Natural killer cell (primary cell): ENCODE measurements at places on chromosomes 2 and 18.

DNA sequence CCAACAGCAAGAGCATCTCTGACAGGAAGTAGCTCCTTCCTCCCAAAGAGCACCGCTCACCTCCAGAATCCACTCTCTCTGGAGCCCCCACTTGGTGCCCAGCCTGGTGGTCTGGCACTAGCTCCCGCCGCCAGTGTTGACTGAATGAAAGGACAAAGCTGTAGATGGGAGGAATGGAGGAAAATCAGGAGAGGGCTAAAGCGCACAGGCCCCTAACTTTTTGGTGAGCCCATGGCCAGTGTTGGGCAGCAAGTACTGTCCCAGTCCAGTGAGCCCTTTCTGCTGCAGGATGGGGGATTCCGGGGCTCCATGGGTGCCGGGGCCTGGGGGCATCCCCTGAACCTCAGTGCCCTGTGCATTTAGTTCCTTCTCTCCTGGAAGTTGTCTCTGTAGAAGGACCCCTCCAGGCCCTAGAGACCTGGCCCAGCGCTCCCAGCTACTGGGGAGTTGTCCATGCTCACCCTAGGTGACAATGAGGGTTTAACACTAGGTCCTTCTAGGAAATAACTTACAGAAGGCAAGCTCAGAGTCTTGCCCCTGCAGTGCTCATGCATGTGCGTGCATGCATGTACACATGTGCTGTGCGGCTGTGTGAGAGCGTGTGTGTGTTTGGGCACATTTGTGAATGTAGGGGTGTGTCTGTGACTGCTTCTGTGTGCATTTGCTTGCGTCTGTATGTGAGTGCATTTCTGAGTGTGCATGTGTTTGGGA is 33.6 kb downstream of the GLI2 start:
- DNase-seq = no peak

DNA sequence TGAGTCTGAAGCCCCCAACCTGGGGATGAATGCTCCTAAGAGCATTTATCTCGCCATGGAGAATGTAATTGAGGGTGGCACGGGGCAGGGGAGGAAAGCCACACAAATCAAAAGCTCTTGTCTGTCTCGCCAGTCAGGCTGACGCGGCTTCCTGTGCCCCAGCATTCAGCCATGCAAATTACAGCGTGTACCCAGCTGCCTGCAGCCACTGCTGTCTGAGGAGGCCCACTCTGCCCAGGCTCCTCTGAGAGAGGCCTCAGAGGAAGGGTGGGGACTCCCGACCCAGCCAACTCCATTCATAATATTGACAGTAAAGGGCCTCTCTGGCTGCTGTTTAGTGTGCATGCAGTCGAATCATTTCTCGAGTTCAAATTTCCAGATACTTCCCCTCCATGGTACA is 22.0 kb downstream of the SMAD7 start:
- peak; percentile 89 for DNase-seq

DNA sequence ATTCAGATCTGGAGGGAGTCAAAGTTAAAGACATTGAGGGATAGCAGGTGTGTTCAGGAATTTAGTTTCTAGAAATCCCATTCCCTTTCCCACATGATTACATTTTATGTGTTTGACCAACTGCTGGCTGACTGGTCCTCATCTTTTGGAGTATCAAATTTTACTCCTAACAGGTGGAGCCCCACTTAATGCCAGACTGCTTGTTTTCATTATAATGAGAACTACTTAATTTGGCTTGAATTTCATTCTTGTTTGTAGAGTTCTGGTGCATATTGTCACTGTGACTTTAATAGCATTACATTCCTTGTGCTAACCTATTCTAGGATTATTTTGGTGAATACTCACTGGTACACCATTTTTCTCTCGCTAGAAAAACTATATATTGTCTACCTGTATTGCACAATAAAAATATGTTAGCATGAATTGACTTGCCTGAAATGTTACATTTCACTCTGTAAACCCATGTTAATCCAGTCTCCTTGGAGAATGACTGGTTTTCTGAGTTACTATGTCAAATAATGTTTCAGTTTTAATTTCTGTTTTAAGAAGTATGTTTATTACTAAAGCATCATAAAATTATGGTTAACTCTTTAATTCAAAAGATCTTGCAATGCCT is 98.2 kb downstream of the TANC1 start:
- DNase-seq = no peak

DNA sequence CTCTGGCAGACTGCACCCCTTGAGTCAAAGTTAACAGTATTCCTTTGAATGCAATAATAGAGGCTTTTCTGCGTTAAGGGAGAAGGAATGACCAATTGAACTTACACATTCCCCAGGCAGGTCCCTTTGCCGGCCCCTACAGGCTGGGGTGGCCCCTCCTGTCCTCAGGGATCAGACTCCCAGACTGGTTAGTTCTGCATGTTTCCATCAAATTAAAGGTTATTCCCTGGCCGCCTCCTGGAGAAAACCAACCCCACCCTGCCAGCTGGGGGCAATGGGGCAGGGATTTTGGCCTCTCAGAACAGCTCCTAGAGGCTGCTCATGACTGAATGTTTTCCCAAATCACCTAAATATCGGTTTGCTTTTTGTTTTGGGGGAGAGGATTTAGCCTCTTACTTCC is 199.6 kb downstream of the MGAT5 start:
- DNase-seq = no peak

- no peak for DNase-seq
These were observed 68.2 kb downstream of the ZNF385B start for GRCh38 chr2:179793238-179793637.

DNA sequence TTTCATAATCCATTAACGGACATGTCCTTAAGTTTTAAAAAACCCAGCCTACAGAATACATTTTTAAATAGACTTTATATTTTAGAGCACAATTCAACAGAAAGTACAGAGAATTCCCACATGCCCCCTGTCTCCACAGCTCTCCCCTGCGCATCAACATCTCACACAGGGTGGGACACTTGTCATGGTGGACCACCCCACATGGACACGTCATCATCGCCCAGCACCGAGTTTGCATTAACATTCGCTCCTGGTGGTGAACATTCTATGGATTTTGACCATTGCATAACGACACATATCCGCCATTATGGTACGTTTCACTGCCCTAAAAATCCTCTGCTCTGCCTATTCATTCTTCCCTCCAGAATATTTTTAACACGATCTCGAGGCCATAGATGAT is 1.1 kb upstream of the KCNF1 start:
- DNase-seq = no peak

DNA sequence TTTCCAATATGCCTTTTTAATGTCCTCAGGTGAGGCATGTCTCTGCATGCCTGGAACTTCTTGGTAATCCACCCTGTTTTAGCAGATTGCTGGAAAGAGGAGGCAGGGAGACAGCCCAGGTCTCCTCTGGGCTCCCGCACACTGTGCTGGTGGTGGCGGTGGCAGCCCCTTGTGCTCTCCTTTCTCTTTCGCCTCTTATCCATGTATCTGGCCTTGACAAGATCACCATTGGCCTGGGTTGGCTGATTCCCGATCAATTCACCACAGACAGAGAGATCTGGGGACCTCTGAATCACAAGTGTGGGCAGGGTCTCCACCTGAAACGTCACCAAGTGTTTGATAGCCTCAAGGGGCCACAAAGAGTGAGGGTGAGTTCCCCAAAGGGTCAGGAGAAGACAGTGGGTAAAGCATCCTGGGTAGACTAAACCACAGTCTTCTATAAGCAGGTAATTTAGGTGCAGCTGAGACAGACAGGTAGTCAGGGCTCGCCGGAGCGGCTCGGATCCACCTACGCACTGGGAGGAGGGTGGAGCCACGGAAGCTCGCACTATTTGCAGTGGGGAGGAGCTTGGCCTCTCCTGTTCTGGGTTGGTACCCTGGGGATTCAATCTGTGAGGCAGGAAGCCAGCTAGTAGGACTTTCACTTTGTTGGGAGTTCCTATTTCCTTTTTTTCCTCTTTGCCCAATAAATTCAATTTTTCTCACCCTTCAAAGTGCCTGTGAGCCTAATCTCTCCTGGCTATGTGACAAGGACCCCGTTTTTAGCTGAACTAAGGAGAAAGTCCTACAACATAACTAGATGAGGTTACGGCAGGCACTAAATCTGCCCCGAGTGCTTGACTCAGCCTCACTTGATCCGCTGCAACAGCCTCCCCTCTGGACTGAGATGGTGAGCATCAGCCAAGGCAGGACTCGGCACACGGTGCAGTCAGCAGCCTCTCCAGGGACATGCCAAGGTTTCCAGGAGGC is 57.6 kb downstream of the SLC4A3 start:
- DNase-seq = peak; percentile 48

DNA sequence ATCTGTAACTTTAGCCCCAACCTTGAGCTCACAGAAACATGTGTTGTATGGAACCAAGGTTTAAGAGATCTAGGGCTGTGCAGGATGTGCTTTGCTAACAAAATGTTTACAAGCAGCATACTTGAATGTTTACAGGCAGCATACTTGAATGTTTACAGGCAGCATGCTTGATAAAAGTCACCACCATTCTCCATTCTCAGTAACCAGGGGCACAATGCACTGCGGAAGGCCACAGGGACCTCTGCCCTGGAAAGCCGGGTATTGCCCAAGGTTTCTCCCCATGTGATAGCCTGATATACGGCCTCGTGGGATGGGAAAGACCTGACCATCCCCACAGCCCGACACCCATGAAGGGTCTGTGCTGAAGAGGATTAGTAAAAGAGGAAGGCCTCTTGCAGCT is 52.4 kb downstream of the LONRF2 start:
- DNase-seq = no peak

GRCh38 chr2:61906186-61906470 is 654 bp downstream of the COMMD1 start:
- DNase-seq = no peak

DNA sequence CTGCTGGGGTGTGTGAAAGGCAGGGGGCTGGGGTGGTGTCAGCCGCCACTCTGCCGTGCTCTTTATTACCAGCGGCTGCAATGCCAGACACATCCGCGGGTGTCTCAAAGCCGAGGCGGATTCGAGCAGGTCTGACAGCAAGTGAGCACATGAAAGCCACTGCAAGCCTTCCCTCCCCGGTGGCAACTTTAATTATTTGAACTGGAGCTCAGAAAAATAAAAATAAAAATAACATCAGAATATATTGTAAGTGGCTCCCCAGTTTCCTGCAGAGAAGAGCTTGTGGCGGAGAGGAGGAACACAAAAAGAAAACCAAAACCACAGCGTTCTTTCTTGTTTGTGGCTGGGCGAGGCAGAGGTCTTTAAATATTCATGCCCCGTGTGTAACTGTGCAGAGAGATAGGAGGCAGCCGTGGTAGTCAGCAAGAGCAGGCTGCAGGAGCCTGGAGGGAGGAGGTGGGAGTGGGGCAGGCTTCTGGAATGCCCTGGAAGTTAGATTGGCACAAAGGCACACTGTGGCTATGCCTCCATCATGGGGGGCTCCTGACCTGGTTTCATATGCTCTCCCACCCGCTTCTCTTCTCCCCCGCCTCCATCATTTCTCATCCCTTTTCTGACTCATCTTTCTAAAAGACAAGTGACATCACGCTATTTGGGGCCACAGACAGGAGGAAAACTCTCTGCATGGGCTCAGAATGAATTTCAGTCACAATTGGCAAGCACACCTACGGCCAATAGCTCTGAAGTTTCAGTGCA is 199.8 kb downstream of the CLIP4 start:
- DNase-seq = peak; percentile 71

GRCh38 chr2:52959801-52960200 is 807.8 kb upstream of the CHAC2 start:
- DNase-seq = no peak

DNA sequence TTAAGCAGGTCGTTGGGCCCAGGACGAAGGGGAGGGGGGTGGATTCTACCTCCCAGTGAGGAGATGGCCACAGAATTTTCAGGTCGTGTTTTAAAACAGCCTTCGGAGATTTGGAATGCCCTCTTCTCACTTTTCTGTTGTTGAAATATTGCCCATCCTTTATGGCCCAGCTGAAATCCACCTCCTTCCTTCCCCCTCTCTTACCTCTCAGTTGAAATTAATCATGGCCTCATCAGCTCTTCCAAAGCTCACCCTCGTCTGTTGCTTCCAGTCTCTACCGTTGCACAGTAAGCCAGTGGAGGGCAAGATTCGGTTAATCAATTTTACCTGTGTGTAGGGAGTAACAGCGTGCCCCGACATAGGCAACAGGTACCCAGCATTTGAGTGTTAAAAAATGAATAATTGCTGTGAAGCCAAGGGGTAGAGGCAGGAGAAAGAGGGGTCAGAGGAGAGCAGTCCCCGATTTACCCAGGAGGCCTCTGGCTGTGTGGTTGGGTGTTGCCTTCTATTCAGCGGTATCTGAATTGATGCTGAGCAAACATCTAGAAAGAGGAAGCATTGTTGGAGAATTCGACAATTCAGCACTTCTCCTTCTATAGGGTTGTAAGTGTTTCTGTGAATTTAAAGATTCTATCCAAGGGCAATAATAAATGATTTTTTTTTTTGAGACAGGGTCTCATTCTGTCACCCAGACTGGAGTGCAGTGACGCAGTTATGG is 8.6 kb upstream of the PDIA6 start:
- DNase-seq = no peak

GRCh38 chr2:235920216-235920865 is 247.8 kb downstream of the GBX2 start:
- no peak for DNase-seq

GRCh38 chr2:30968660-30969397 is 161.6 kb upstream of the CAPN13 start:
- DNase-seq = no peak

- DNase-seq = no peak
These were observed 22.8 kb upstream of the PXDN start for GRCh38 chr2:1766851-1767811.

DNA sequence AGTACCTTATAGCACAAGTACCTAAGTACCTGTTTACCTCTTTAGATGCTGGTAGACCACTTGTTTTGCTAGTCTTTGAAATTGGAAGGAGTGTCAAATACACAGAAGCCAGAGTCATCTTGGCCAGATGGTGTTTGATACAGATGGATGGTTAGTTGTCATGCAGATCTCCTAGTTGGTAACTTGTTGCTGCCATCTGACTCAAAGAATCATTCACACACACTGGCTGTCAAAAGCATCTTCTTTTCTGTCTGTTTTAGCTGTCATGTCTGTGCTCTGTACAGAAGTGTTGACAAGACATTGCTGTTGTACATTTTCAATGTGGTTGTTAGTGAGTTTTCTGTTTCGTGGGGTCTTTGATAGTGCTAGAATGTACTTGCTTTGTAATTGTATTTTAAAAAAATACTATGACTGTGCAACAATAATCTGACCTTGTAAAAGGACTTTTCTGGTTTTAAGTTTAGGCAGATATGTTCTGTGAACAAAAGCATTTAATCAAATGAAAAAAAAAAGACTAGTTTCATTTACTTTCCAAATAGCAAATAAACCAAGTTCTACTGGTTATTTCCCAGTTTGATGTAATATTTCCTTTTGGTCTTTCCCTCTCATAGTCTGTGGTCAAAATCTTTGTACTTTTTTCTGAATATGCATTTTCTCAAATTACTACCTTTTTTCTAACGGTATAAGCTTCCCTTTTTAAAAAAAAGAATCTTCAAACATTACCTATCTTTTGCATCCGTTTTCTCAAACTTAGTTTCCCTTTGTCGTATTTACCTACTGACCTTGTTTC is 39.9 kb downstream of the TANK start:
- DNase-seq = peak; percentile 29

DNA sequence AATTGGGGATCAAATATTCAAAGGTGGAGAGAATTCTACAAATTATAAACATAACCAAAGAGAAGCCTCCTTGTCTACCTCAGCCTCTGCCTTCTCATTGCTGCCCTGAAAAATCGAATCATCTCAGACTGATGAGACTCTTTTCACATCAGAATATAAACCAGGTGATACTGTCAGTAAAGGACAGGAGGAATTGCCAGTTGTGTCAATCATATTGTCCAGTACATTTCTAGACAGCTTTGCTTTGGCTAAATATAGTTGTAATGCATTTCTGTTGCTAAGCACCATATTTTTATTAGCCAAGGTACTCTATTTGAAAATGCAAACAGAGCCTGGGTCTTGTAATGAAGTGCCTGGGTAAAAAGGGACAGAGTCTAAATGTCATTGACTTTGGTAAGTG is 92.6 kb upstream of the TLK1 start:
- no peak for DNase-seq

- DNase-seq = no peak
These were observed 45.6 kb downstream of the PARD6G start for GRCh38 chr18:80201739-80202138.
